ENCODE measurements at places on chromosomes 4 and X.

DNA sequence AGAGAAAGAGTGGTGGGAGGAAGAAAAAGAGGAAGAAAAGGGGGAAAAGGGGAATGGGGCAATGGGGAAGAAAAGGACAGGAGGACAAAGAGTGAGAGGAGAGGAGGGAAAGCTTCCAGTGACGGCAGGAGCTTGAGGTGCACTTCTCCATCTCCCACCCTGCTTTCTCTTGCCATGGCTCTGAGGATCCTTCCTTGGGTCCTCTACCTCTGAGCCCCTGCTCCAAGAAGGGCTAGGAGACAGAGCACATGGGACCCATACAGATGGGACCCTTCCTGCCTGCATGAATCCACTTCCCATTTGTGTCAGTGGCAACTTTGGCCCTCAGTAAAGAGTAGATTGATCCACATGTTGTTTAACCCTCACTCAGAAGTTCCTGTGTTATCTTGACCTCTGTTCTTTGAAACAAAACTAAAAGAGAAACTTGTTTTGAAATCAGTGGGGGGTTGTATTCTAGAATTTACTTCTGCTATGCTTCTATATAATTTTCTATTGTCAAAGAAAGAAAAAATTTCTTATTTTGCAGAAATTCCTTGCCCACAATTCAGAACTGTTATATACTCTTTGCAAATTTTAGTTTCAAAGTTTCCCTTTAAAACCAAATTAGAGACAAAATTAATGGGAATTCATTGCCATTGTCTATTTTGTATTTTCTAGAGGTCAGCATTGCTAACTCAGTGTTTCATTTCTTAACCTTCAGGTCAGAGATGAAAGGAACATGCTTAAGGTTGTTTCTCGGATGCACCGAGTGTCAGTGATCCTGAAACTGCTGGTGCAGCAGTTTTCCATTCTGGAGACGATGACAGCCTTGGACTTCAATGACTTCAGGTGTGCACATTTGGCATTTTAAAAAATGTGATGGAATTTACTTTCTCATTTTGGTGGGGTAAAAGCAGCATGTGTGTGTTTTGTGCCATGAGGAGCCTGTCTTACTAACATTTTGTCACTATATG lies 5.0 kb downstream of the TDO2 start:
- DNase-seq, result no peak

GRCh38 chr4:18627447-18628005 lies 606.0 kb upstream of the LCORL start:
- no peak for DNase-seq

- no peak for DNase-seq
Observed at GRCh38 chr4:162793004-162793403, 373.7 kb downstream of the NAF1 start.

DNA sequence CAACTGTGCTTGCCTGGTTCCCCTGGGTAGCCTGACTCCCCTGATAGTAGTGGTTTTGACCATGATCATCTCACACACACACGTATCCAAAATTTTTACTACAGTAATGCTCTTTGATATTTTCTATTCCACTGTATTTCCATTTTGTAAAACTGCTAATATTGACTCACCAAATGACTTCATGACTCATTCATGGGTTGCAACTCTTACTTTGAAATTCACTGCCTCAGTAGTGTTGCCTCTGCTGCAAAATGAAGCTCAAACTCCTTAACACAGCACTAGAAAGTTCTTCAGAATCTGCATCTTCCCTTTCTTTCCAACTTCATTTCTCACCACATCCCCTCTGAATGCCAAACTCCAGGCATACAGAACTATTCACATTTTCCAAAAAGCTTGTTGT lies 20.3 kb downstream of the QRFPR start:
- no peak for DNase-seq

- DNase-seq, result no peak
Observed at GRCh38 chr4:54050214-54050904, 14.0 kb downstream of the CHIC2 start.

DNA sequence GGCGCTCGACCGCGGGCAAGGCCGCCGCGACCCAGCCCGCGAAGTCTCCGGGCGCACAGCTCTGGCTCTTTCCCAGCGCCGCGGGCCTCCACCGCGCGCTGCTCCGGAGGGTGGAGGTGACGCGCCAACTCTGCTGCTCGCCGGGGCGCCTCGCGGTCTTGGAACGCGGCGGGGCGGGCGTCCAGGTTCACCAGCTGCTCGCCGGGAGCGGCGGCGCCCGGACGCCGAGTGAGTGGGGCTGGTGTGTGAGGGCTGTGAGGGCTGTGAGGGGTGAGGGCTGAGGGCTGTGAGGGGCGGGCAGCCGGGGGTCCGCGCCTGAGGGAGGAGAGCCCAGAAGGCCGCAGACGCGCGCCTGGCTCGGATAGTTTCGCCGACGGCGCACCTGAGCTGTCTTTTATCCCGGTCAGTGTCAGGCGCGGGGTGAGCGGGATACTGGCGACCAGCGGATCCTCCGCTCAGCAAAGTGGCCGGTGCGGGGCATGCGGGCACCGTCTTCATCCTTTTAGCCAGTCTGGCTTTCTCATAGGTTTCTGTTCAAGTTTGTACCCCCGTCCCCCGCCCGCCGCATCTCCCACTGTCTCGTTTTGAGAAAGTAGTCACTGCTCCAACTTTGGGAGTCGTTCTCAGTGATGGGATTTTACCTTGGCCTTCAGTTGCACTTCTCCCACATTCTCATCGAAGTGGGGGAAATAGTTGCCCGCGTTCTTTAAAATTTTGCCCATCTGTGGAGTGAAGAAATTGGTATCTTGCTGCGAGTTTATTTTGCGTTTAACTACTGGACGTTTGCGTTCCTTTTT lies 586 bp downstream of the HERC5 start:
- DNase-seq, result peak; percentile 31

DNA sequence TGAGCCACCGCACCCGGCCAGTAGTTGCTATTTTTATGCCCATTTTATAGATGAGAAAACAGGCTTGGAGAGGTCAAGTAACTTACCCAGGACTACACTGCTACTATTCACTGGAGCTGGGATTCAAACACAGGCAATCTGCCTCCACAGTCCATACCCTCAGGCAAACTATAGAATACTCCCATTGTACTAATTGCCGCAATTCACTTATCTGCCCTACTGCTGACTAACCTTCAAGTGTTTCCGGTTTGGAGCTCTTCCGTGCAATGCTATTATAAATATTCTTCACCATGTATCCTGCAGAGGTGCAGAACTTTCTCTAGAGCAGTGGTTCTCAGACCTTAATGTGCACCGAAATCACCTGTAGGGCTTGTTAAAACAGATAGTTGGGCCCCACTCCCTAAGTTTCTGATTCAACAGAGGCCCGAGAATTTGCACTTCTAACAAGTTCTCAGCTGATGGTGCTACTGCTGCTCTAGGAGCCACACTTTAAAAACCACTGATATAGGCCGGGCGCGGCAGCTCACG lies 1.9 kb upstream of the G3BP2 start:
- DNase-seq, result no peak

DNA sequence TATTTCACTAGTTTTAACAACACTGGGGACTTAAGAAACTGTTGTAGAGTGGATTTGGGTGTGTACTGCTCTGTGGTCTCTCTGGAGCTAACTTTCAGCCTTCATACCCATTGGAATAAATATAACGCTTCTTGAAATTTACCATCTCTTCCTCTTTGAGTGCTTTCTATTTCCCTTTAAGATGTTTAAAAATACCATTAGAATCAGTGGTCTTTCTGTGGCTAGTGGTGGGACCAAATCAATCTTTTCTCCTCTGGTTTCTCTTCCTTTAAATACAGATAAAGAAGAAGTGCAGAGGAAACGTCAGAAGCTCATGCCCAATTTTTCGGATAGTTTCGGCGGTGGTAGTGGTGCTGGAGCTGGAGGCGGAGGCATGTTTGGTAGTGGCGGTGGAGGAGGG lies 92.0 kb downstream of the NFKB1 start:
- DNase-seq, result no peak

DNA sequence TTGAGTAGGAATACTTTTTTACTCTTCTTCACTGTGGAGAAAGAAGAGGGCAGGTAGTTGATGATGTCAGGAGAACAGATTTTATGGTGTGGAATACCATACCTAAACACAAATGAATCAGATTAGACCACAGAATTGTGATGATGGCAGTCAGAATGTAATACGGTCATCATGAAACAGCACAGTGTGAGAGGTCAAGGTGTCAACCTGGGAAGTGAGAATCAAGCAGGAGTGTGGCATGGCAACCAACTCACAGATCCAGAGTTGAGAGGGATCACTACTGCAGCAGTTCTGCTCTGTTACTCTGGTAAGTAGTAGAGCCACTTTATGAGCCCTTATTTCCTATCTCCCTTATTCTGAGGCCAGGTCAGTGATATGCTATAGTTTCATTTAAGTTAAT lies 27.7 kb downstream of the METTL14 start:
- DNase-seq, result no peak

DNA sequence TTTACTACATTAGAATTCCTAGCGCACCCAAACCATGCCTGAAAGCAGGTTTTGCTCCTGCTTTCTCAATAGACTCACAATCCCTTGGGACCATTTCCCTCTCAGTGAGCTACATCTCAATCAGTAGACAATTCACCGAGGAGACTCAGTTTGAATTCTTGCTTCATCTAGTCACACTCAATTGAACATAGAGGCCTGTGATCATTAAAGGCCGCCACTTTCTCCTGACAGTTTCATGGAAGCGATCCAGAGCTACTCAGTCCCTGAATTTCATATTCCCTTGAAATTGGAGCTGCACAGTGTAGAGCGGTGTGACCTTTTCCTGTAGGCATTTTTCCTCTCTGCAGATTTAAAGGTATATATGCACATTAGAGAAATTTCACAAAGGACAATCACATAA lies 193.9 kb upstream of the SPOCK3 start:
- DNase-seq, result no peak

GRCh38 chr4:173937631-173938270 lies 345.7 kb downstream of the FBXO8 start:
- DNase-seq, result no peak

- DNase-seq, result no peak
Observed at GRCh38 chr4:5447755-5448154, 260.6 kb downstream of the EVC2 start.

DNA sequence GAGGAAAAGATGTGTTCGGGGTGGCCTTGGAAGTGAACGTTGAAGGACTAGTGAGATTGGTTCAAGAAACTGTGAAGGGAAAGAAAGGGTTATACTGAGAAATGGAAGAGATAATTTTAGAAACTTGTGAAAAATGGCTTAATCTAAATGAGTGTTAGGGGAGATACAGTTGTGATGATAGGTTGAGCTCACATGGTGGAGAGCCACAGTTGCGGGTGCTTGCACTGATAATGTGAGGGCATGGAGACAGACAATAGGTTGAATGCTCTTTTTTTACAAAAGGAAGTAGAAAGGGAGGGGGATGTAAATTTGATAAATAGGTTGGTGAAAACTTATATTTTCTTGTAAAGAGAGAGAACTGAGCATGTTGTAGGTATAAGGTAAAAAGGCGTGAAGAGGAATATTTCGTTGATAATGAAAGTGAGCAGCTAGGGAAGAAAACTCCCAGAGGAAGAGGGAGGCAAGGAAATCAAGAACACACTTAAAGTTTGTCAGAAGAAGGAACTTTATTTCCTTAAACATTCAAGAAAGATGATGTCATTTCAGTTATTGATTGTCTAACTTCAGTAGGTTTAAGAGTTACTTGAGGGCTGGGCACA lies 8.2 kb downstream of the AREG start:
- no peak for DNase-seq

GRCh38 chr4:148287111-148287510 lies 155.1 kb downstream of the NR3C2 start:
- no peak for DNase-seq

DNA sequence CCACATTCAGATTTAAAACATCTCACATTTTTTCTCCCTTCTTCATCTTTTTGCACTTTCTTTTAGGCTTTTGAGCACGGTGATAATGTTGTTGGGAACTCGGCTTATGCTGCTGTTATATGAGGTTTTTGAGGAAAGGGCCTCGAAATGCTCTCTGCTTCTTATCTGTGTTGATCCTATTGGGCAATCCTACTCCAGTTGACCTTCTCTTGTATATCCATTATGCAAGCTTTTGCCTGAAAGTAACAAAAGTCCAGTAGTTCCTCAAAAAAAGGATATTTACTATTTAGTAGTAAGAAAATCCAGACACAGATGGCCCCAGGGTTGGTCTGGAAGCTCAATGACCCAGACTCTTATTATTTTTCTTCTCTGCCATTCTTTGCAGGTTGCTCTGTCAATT lies 57.7 kb upstream of the SPANXB1 start:
- DNase-seq, result no peak

- DNase-seq, result no peak
Observed at GRCh38 chr4:84790769-84791565, 175.5 kb downstream of the WDFY3 start.

- DNase-seq, result peak; percentile 41
Observed at GRCh38 chr4:138851391-138852335, 163.9 kb upstream of the NOCT start.

GRCh38 chrX:96997196-96997595 lies 113.5 kb downstream of the RPA4 start:
- DNase-seq, result no peak

DNA sequence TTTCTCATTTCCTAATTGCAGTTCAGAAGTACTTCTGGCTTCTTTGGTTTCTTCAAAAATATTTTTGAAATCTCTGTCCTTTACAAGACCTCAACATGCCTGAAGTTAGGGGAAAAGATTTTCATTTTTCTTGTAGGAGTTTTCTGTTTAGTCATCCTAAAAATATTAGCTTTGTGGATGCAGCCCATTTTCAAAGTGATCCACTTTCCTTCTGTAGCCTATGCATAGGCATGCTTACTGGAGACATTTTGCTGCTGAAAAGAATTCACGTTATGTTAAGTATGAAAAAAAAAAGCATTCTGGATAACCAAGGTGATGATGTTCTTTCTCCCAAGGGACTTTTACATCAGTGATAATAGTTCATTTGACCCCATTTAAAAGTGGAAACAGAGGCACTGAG lies 245.6 kb downstream of the THOC2 start:
- DNase-seq, result no peak

GRCh38 chr4:177726111-177726510 lies 283.9 kb upstream of the AGA start:
- no peak for DNase-seq

DNA sequence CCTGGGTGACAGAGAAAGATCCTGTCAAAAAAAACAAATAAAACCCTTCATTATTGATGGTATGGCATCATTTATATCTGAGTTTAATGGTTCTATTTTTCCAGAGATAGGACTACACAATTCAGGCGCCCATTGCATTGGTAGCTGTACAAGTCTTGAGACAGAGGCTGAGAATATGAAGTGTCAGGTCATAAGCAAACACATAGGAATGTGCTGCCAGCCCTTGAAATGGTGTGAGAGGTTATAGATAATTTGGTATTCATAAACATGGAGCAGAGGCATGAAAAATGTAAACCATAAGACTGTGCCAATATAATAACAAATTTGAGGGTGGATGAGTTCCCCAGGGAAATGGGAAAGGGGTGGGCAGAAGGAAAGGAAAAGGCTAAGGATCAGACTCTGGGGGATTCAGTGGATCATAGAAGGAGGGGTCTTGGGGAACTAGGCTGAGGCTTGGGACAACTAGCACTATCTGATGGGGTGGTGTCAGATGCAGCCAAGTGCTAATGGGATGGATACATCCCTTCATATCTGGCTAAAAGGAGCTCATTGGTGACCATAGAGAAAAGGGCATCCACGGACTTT lies 50.8 kb downstream of the MAOA start:
- DNase-seq, result no peak
